ENCODE measurements at places on chromosomes 6 and 20. TPM values are rescaled to one million over a fixed set of nuclear protein-coding genes. Genes with fewer than 3 reads are reported as not detected.
A peak's percentile ranks its signal among the peaks of the same experiment; 100 is the strongest.

DNA sequence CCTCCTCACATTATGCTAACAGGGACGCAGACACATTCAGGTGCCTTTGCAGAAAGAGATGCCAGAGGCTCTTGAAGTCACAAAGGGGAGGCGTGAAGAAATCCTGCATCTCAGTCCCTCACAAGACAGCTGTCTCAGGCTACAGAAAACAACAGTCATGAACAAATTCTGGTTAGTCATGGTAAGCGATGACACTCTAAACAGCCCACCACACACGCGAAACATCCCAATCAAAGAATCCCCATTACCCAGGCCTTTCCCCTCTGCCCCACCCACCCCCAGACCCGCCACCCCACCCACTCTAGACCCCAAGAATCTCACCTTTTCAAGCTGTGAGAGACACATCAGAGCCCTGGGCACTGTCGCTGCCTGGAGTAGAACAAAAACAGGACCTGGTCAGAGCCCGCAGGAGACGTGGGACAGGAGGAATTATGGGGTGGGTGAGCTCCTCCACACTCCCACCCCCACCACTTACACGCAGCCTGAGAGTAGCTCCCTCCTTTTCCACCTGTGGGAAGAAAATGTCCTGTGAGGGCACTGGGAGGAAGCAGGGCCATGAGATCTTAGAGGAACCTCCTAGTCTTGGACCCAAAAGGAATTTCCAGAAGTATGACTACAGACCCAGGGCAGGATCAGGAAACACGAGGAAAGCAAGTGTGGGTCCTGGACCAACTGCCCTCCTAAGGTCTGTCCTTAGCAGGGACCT is 2.7 kb downstream of the HLA-B start:
- DNase-seq: no peak

WFDC2 gene
- total RNA-seq: 6.9 TPM

CST1 gene
- total RNA-seq: not detected

DNA sequence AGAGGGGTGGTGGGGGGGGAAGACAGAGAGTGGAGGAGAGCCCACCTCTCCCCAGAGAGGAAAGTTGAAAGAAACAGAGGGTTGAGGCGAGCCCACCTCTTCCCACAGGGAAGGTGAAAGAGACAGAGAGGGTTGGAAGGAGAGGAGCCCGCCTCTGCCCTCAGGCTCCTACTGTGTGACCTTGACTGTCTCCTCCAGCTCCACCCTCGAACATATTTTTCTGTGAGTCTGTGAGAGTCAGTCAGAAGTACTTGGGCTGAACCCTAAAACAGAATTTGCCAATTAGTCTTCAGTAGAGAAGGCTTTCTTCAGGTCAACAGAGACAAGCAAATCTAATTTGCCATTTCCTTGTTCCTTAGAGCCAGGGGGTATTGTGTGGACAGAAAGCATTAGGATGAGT is 153.7 kb upstream of the SNX9 start:
- DNase-seq: no peak

- DNase-seq: no peak
These were observed 577.4 kb downstream of the HTR1B start for GRCh38 chr6:76885861-76886301.

DNA sequence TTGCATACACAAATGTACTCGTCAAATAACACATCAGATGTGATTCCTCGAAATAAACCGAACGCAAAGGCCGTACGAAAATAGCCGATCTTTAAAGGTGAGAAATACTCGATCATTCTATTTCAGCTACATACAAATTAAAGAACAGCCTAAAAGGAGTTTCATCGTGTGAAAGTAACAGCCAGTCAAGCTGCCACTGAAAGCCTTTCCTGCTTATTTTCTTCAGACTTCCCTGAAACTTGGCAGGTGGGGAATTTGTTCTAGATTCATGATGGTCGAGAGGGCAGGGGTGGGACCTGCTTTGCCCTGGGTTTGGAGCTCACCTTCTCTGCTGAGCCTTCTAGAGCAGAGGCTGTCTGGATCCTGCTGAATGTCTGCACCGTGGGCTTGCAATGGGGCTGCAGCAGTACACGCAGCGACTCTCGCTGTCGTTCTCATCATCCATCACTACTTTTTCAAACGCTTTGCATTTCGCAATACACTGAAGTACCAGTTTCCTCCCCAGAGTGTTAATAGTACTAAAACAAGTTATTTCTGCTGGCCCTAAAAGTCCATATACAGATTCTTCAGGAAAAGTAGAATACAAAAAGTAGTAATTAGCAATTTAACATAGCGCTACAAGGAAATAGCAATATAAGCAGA is 16.2 kb downstream of the FOXC1 start:
- no peak for DNase-seq

DNA sequence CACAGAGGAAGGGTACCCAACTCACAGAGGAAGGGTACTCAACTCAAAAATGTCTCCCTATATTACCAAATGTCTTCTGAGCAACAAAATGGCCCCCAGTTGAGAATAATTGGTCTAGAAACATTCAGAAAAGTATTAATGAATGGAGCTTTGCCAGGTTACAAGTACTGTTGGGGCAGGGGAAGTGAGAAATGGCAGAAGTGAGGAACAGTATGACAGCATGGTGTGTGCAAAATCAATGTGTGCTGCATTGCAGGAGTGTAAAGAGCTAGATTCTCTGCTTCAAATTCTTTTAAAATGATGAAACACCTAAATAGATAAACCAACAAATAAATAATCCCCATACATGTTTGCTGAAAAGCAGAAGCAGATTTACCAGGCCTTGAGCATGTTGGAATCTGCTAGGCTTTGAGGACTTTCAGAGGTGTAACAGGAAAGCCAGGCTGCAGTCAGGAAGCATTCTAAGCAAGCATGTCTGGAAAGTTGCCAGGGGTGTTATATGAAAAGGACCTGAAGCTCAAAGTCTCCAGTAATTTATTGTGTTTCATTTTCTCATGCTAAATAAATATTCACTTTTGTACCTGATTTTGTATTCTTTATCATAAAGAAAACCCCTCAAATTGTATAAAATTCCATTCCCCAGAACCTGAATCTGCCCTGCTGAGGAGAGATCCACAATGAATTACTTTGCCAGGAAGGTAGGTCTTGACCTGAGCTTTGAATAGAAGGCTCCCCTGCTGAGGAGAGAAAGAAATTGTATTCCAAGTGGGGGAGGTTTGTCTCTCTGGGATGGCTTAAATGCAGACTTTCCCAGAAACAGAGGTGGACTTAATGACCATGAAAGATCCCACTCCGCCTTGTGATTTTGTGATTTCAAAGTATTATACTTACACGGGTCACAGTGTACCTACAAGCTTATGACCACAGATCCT is 265.0 kb upstream of the MARCKS start:
- DNase-seq: no peak

GRCh38 chr6:53244958-53245357 is 96.3 kb upstream of the GCM1 start:
- DNase-seq: peak; percentile 26

DNA sequence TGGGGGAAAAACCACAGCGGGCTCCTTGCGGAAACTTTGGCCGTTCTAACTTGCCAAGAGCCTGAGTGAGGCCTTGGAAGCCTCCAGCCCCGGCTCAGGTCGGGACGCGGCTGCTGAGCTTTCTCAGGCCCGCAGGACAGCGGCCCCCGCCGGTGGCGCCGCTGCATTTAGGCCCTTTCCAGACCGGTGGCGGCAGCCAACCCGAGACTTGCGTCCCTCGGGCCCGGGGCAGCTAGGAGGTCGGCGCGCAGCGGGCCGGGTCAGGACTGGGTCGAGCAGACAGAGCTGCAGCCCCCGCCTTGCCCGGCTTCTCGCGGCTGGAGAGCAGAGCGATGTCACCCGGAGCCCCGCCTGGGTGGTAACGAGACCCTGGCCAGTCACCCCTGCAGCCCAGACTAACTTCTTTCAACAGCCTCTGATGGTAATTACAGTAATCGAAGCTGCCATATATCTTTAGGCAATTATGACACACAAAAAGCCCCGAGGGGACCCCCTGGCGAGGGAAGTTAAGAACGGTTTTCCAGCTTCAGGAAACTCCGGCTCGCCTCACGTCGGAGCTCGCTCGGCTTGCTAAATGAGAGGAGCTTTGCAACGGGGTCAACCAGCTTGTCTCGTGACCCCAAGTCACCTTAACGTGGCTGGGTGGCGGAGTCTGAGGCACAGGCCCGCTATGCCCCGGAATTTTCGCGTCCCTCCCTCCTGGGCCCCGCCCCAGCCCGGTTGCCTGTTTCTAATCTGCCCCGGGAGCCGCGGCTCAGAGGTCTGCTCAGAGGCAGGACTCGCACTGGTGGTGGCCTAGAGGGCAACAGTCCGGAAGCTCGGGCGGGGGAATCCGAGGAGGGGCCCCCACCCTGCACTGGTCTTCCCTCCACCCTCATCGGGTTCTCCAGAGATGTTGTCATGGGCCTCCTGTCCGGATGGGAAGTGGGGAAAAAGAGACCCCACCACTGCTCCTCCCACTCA is 3.0 kb downstream of the NR2E1 start:
- no peak for DNase-seq

DNA sequence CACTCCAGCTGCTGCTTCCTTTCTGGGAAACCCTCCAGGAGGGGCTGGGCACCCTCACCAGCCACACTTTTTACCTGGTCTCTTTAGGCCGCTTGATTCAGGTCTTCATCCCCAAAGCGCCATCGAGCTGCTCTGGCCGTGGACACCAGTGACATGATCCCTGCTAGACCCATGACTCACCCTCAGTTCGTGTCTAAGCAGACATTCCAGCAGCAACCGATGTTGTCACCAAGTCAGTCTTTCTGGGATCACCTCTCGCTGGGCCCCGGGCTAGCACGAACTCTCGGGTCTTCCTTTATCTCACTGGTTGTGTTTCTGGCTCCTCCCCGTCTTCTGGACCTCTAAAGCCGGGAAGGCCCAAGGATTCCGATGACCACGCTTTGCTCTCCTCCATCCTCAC is 43.0 kb upstream of the GPR31 start:
- no peak for DNase-seq

DNA sequence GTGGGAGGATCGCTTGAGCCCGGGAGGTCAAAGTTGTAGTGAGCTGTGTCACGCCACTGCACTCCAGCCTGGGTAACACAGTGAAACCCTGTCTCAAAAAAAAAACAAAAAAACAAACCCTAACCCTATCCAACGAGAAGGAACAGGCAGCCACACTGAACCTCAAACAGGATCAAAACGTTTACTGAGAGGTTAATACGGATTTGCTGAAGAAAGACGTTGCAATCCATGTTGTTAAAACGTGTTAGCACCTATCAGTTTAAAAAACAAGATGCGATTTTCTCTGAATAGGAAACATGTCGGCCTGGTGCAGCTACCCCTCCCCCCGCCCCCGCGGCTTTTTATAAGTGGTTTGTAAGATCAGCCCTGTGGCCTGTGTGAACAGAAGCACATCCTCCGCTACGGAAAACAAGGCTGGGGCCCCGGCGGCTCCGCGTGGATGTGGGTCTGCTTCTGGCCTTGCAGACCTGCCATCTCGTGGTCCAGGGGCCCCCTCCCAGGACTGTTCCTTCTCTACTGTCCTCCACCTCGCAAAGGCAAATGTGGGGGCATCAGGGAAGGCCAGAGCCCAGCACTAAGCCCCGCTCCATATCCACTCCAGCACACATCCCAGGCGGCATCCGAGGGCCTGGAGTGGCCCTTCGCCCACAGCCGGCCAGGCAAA is 11.4 kb downstream of the SLC2A4RG start:
- DNase-seq: no peak

KHDRBS2 gene
- total RNA-seq: 0.12 TPM

DNA sequence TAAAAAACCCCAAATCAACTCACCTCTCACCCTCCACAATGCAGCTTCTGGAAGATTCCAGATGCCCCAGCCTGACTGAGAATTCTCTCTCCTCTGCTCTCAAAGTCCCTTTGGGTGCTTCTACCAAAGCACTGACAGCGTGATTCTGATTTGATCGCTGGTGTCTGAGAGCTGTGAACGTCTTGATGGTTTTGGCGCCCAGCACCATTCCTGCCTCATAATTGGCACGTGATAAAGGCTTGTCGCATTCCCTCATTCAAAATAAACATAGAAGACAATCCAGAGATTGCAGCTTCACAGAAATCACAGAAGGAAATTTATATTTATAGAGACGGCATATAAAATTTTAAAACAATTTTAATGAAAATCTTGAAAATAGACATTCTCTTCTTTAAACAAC is 24.1 kb upstream of the ECI2 start:
- no peak for DNase-seq

DNA sequence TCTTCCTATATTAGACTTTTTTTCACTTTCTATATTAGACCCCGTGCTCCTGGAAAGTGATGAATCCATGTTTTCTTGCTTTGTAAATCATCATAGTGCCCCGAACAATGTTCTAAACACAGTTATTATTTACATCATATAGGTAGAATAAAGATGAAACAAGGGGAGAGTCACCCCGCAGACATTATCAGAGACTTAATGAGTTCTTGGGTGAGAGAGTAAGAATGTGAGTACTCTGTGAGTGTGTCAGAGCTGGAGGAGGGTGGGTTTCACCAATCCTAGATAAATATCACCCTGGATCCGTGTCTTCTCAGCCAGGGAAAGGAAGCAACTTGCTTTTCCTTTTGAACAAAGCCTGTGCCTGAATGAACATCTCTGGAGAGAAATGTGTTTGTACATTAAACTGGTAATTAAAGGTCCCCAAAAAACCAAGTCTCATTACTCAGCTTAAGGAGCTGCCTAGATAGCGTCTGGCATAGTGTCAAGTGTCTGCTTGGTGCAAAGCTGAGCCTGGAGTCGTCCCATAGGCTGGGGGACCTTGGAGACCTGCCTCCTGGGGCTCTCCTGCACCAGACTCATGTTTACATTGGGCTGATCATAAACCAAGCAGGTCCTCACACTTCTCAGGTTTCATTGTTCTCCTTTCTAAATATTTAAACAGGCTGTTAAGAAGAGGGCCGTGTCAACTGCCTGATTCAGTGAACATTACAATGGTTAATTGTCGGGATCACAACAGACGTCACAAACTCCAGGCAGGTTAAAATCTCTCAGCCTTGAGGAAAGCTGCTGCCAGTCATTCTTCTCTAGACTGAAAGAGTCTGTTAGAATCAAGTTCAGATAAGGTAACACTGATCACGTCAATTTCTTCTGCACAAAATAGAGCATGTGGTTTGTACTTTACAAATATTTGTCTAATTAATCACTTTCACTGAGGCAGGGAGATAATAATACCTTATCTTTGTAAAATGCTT is 179.7 kb upstream of the MYLIP start:
- no peak for DNase-seq

MTFR2 gene
- total RNA-seq: 0.31 TPM

GPR6 gene
- not detected for total RNA-seq

DNA sequence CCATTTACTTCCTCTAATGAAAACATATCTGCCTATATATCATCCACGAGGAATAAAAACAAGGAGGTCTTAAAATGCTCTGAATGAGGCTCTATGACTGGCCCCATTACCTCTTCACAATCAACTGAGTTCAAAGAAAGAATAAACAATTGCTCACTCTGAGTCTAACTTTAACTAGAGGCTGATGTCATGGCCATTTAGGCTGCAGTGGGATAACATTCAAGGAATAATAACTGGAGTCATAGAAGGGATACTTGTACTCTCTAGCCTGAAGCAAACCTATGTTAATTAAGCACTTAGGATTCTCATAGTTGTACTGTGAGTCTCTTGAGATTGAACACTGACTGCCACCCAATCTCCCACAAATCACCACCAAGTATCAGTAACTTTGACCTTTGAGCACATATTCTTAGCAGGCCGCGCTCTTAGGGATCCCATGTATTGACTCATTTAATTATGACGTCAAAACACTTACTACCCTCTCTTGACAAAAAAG is 70.2 kb downstream of the PERP start:
- DNase-seq: no peak

Measured in left cardiac atrium (tissue), 4 donors.